ENCODE measurements at places on chromosomes 3 and 15.

GRCh38 chr3:150083655-150084042 is 113.0 kb upstream of the PFN2 start:
- DNase-seq, result peak; percentile 96

GRCh38 chr15:47397655-47398054 is 319.6 kb upstream of the SEMA6D start:
- DNase-seq, result no peak

DNA sequence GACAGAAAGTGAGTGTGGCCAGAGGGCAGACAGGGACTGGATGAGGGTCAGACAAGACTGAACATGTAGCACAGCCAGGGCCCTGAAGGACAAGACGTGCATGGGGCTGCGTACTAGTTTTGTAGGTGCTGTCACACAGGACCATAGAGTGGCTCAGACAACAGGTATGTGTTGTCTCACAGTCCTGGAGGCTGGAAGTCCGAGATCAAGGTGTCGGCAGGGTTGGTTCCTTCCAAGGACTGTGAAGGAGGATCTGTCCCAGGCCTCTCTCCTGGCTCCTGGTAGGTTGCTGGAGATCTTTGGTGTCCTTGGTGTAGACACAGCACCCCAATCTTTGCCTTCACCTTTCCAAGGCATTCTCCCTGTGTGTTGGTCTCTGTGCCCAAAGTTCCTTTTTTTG is 136.4 kb downstream of the SRGAP3 start:
- no peak for DNase-seq

- no peak for DNase-seq
Observed at GRCh38 chr3:195563317-195563716, 20.2 kb upstream of the PPP1R2 start.

DNA sequence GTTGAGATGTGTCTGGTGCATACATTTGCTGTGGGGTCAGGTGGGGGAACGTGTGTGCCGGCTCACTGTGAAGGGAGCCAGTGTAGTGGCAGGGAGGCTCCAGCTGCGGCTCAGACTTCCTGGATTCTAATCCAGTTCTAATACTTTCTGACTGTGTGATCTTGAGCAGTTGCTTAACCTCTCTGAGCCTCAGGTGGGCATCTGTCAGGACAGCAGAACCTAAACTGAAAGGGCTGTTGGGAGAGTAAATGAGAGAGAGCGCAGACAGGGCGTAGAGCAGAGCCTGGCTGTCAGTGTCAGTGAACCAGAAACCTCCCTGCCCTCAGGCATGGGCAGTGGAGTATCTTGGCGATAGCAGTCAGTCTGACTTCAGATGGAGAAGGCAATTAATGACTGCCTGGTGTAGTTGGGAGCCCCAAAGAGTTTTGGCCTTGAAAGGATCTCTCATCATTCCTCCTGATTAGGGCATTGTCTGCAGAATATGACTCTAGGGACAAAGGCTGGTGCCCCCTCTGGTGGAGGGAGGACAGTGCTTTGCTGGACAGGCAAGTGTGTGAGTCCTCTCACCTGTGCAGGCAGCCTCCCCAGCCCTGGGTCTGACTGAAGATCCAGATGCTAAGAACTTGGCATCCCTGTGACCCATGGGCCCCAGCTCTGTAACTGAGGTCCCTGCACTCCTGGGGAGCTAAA is 9.6 kb downstream of the KBTBD13 start:
- DNase-seq, result peak; percentile 14

GRCh38 chr15:77625376-77625775 is 7.3 kb downstream of the LINGO1 start:
- DNase-seq, result no peak

DNA sequence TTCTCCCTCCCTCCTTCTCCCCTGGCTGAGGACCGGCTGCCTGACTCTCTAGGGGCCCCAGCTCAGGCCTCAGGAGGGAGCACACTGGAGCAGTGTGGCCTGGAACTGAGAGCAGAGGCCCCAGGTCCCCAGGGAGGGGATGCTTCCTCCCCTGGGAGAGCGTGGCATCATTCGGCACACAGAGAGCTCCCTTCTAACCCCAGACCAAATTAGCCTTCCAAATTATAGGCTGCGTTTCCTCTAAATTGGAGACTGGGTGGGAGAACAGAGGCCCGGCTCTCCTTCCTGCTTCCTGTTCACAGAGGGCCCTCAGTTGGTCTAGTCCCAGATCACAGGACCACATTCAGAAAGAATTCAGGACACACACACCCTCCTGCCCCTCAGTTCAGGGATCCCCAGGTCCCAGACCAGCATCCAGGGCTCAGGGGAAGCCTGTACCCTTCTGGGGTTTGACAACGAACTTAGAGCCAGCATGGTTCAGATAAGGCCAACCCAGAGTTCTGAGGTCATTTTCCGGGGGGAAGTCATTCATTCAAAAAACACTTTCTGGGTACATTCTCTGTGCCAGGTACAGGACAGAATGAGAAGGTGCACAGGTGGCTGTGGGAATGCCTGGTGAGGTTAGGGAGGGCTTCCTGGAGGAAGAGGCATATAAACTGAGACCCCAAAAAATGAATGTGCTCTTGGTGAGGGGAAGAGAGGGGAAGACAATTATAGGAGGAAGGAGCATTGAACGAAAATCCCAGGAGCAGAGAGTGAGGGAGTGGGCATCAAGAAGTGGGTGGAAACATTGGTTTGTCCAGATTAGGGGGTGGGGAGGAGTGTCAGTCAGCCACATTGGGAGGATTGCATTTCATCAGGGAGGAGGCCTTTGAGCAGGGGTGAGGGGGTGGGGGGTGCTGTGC is 28.4 kb upstream of the RPL29 start:
- DNase-seq, result no peak

GRCh38 chr3:11047500-11047899 is 55.0 kb downstream of the SLC6A1 start:
- no peak for DNase-seq

- no peak for DNase-seq
Observed at GRCh38 chr15:89758283-89758682, 7.2 kb upstream of the MESP1 start.
